ENCODE measurements at places on chromosomes 6 and 20.
A peak's percentile ranks its signal among the peaks of the same experiment; 100 is the strongest.

GRCh38 chr6:130324657-130325056 lies 41.2 kb upstream of the TMEM200A start:
- no peak for DNase-seq

GRCh38 chr6:100999034-100999597 lies 118.0 kb upstream of the ASCC3 start:
- DNase-seq: no peak

DNA sequence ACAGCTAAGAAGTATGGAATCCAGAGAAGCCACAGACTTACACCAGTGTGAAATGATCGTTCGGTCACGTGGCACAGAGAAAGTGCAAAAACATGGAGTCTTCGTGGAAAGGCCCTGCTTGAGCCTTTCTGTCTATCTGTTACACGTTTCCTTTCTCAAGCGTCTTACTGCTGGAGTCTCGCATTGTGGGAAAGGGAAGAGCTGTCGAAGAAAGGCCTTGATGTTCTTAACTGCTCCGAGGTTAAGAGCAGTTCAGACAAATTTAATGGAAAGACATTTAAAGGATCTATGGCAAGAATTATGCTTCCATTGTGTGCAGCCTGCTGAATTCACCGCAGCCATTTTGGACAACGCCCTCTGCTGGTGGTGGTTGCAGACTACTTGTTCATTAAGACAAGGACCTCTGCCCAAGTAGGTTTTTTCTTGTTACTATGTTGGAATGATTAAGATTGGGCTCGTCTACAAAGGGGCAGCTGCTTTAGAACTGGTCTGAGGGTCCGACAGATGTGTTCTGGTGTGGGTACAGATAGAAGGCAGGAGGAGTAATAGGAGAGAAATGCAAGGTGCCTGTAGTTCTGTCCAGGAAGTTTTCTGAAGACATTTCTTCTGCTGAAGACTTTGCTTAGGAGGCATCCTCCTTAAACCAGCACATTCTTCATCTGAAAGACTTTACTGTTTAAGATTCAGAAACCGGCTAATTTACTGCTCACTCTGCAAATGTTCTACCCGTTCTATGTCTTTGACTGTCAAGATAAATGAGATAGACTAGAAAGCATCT lies 24.7 kb upstream of the CCN6 start:
- peak; percentile 76 for DNase-seq

DNA sequence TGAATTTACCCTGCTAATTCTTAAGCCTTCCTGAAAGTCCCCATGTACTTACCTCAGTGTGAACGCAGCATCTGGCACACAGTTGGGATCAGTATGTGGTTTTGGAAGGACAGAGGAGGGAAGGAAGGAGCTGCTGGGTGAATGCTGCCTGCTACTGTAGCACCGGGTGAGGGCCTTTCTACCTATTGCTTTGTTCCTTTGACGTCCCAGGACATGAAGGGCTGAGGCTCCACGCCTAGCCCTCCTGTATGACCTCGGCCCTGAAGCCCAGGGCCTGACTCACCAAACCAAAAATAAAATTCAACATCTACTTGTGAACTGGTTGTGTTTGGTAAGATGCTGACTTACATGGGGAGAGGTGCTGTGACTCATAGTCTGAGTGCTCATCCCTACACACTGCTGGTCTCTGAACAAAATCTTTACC lies 51.1 kb downstream of the ARID1B start:
- no peak for DNase-seq

DNA sequence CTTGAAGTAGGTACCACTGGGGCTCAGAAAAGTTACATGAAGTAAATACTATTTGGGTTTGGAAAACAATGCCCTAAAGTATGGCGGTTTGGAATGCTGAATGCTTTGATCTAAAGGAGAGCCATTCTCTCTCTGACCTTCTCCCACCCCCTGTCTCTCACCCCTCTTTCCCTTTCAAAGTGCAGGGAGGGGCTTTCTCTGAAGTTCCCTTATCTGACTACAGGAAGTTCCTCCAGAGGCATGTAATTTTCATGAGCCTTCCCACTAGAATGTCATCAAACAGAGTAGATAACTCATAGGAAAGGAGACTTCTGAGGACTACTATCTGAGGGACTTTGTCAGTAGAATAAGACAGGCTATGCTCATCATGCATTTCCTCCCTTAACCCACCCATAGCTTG lies 216.7 kb upstream of the PCSK2 start:
- DNase-seq: no peak

Measured in stimulated activated CD4-positive, alpha-beta T cell treated with anti-CD3 and anti-CD28 coated beads, TNF-alpha, amount 100 ng/mL, for 24 hours (primary cell).